Esophagus squamous epithelium (tissue), 5 donors: ENCODE measurements at places on chromosomes 1 and 21.

GRCh38 chr1:41497056-41497440 is 12.6 kb upstream of the EDN2 start:
- DNase-seq, result no peak

DNA sequence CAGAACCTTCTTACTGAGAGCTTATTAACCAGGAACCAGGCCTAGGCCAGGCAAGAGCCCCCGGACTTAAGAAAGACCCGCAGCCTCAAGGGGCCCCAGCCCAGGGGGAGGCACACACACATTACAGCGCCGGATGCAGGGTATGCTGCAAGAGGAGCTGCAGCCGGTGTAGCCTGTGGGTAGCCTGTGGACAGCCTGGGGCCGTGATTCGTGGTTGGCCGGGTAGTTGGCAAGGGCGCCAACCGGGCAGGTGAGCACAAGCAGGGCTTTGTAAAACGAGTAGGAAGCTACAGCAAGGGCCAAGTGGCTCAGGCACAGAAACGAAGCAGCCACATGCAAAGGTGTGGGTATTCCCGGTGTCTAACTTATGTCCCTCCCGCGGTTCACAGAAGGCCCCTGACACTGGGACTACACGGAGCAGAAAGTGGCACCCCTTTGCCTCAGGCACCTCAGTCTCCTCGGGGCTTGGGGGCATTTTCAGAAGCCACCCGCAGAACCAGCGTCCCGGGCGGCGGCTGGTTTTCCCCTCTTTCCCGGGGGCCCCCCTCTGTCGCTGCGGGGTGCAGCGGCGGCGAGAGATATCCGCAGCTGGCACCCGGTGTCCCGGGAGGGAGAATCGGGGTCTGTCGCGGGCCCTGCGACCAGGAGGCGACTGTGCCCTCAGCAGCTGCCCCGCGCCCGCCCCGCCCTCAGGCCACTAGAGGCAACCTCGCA is 40.8 kb downstream of the KIAA1614 start:
- no peak for DNase-seq

DNA sequence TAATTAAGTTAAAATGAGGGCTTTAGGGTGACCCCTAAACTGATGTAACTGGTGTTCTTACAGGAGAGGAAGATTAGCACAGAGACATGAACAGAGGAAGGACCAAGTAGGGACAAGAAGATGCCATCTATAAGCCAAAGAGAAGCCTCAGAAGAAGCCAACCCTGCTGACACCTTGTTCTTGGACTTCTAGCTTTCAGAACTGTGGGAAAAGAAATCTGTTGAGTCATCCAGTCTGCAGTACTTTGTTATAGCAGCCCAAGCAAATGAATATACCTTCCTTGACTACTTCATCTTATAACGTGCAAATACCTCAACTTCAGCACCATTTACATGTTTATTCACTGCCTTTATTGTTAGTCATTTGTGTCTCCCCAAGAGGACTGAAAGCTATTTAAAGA is 3.4 kb downstream of the ZBTB21 start:
- no peak for DNase-seq

GRCh38 chr1:9039761-9040658 is 13.8 kb upstream of the SLC2A7 start:
- DNase-seq, result no peak

GRCh38 chr1:175269151-175269550 is 76.6 kb upstream of the KIAA0040 start:
- DNase-seq, result no peak

GRCh38 chr21:30448514-30448913 is 8.4 kb downstream of the KRTAP15-1 start:
- DNase-seq, result no peak

DNA sequence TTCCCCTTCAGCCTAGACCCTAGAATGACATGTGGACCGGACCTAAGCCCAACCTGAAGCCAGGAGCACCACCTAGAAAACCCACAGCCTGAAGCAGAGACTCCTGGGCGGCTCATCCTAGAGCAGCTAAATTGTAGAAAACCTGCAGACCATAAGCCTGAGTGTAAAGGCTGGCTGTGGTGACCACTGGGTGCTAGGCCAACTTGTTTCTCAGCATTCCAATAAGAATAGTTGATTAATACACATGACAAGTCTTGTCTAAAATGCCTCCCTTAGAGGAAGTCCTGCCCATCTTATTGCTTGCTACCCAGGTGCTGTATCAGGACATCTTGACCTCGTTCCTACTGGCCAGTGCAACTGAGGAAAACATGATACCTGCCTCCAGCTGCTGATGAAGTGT is 23.3 kb upstream of the CASQ2 start:
- no peak for DNase-seq

DNA sequence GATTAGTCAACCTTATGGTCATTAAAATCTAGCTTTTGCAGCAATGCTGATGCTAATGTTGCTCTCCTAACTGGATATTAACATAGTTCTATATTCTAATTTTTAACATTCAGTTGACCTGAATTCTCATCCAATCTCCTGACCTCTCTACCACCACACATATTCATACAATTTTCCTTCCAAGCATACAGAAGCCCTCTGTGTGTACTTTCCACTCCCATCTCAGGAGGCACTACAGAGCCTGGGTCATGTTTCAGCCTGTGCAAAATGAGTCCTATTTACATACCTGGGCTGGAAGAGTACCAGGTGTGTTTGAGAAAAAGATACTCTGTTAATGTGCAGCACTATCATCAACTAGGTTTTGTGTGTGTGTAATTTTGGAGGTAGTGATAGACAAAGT is 486.3 kb downstream of the NEGR1 start:
- no peak for DNase-seq

DNA sequence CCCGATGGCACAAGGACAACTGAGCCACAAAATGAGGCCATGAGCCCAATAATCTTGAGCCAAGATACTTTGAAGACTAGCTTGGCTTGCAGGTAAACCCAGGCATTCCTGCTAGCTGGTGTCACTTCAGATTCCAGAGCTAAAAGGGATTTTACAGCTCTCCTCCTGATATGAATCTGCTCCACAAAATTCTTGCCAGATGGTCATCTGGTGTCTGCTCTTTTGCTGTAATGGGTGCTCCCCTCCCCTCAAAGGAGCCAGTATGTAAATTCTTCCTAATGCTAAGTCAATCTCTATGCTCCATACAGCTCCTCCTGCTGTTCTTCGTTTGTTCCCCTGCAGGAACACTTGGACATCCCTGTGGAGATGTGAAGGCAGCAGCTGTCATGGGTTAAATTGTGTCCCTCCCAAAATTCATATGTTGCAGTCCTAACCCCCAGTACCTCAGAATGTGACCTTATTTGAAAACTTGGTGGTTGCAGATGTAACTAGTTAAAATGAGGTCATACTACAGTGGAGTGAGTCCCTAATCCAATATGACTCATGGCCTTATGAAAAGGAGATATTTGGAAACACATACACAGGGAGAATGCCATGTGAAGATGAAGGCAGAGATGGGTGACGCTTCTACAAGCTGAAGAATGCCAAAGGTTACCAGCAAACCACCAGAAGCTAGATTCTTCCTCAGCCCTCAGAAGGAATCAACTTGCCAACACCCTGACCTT is 180.6 kb upstream of the PALMD start:
- DNase-seq, result no peak

DNA sequence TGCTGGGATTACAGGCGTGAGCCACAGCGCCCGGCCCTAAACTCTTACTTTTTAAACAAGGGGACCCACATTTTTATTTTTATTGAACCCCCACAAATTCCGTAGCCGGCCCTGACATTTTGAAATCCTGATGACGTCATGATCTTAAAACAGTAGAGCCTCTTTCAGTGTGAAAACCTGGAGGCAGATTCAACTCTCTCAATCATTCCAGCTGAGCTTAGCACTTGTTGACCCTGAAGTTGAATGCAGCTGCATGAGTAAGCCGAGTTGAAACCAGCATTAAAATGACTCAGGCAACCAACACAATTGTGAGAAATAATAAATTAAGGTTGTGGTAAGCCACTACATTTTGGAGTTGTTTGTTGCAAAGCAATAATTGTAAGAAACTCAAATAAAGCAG is 93.9 kb upstream of the ADGRL4 start:
- DNase-seq, result no peak

DNA sequence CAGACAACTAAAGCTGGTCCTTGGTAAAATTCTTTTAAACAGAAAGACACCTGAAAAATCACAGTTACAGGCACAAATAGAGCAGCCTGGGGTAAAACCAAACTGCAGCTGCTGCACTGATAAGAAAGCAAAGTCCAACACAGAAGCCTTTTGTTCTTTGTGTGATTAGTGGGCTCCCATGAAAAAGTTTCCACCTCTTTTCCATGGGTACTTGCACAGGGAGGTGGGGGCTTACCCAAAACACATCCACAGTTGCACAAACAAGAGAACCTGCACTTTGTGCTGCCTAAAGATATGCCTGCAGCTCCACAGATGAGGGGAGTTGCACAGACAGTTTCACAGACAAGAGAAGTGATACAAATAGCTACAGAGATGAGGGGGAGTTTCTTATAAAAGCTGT is 106.7 kb upstream of the SLC5A9 start:
- no peak for DNase-seq

DNA sequence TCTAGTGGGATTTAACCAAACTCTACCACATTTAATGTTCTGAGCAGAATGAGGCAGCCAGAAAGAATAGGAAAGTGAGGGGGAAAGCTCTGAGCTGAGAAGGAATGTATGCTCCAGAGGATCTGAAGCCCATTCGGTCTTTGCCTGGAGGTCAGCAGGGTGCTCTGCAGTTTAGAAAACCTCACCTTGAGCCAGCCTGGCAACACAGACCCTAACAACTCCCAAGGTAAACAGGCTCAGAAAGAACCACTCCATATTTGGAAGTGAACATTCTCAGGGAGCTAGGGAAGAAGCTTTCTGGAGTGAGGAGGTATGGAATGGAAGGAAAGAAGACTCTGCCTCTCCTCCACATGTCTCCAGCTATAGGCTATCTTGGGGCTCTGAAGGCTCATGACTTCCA is 398.8 kb downstream of the SEC16B start:
- no peak for DNase-seq

GRCh38 chr1:228474507-228474906 is 12.7 kb upstream of the RNF187 start:
- DNase-seq, result no peak

GRCh38 chr1:89786628-89787214 is 34.1 kb upstream of the LRRC8D start:
- DNase-seq, result no peak

DNA sequence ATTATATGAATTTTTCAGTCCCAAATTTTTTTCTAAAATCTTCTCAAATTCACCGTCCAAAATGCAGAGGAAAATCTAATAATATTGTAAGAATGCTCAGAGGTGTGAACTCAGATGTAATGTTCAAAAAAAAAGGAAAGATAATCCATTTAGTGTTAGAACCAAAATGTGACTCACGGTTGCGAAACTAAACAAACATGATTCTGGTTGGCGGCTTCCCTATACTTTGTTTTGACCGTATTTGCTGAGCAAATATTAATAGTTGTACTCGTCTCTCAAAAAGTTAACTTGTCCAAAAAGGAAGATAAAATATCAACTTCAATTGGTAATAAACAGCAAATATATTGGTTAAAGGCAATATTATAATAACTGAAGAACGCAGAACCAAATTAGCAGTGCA is 34.4 kb downstream of the ZSWIM5 start:
- no peak for DNase-seq

GRCh38 chr1:201737352-201738060 is 91.5 kb upstream of the IPO9 start:
- no peak for DNase-seq

GRCh38 chr1:86713477-86713876 is 9.1 kb downstream of the SH3GLB1 start:
- no peak for DNase-seq

DNA sequence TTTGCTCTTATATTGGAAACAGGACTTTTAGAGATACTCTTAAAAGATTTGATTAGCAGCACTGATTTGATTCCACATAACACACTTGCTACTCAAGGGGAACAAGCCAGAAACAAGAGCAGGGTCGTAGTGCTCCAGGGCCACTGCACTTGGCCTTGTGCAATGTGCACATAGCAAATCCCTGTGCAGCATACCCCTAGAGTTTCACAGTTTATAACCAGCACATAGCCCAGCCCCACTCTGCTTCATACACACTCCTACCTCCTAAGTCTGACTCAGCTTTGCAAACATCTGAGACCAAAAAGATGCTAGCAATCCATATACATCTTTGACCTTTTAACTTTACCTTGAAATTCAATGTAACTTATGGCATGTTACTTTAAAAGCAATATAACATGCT is 157.6 kb downstream of the VAV3 start:
- DNase-seq, result no peak

DNA sequence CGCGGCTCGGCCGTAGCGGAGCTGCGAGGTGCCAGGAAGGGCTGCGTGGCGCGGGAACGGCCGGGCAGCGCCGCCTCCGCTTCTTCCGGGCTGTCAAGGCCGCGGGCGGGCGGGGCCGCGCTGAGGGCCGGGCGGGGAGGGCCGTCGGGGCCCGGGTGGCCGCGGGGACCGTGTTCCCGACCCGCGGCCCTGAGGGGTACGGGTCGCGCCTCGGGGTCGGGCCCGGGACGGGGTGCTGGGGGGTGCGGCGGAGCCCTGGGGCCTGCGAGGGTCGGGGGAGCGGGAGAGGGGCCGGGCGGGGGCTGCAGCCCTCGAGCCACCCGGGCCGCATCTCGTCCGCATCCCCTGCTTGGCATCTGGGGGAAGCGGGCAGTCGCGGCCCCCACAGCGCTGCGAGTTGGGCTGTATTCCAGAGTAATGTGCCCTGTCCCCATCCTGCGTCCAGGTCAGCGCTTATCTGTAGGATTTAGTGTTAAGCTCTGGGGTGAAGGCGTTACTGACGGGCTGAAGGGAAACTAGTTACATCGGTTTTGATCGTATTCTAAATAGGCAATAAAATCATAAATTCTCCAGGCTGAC is 379 bp downstream of the RER1 start:
- no peak for DNase-seq

- DNase-seq, result no peak
Measured at GRCh38 chr1:156961709-156962108, 41.3 kb downstream of the LRRC71 start.

GRCh38 chr1:52558941-52559340 is 6.0 kb upstream of the TUT4 start:
- no peak for DNase-seq

DNA sequence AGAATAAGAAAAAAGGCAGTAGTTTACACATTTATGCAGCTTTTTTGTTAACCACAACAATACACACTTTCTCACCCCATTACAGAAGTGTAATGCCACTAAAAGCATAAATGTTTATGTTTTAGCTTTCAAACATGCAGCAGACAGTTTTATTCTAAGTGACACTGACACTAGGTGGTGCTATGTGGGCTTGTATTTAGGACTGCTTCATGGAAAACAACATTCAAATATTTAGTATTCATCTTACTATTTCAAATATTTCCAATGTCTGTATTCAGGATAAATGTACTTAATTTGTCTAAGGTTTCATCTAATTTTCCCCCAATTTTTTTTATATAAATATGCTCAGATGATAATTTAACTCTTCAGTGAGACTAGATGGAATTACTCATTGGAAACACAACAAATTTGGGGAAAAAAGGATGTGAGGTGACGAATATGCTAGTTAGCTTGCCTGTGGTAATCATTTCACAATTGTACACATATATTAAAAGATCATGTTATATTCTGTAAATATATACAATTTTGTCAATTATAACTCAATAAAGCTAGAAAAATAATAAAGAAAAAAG is 71.4 kb downstream of the USP1 start:
- no peak for DNase-seq

GRCh38 chr1:184865831-184866230 is 108.5 kb downstream of the NIBAN1 start:
- no peak for DNase-seq

GRCh38 chr1:19385221-19385620 is 73.1 kb downstream of the SLC66A1 start:
- no peak for DNase-seq

GRCh38 chr1:6969762-6970161 is 184.5 kb downstream of the CAMTA1 start:
- no peak for DNase-seq

- no peak for DNase-seq
Measured at GRCh38 chr1:6864166-6864565, 78.9 kb downstream of the CAMTA1 start.
